ENCODE measurements at places on chromosomes 6 and 20. TPM values are rescaled to one million over a fixed set of nuclear protein-coding genes. Genes with fewer than 3 reads are reported as not detected.

- DNase-seq, result peak; percentile 93
Measured at GRCh38 chr6:166466178-166467122, 83.7 kb upstream of the MPC1 start.

- no peak for DNase-seq
Measured at GRCh38 chr6:143490244-143490643, 21.3 kb downstream of the FUCA2 start.

DNA sequence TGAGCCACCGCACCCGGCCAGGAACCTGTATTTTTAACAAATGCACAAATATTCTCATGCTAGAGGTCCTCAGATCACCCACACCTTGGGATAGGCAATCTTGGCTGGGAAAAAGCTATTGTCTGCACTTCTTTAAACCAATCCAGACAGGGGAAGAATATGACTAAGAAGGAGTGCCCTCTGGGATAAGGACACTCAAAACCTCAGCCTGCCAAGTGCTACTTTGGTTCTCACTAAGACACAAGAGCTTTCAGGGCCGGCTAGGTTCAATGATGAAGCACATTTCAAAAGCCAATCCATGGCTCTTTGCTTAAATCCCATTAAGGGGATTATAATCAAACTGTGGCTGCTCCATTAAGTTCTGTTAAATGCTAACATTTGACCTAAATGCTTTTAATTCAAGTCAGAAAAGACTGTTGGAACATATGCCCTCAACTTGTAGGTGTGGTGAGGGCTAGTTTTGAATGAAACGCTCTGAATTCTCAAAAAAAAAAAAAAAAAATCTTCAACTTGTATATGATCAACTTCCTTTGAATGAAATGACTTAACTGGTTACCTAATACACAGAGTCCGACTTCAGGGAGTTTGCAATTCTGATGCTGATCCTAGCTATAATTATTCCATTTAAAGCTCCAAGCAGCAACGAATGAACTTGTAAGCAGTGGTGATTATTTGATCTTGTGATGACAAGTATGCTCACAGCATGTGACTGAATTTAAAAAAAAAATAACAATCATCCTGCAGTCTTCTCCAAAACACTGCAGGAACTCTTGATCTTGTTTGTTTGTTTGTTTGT, 56.6 kb downstream of the SLC23A2 start:
- DNase-seq, result peak; percentile 83

ADGRF1 gene
- not detected for total RNA-seq

PAQR8 gene
- 3.4 TPM for total RNA-seq

C6orf132 gene
- 5.2 TPM for total RNA-seq

All from GM23248 (cell line).